A172 (cell line): ENCODE measurements at places on chromosomes 2 and 18.

DNA sequence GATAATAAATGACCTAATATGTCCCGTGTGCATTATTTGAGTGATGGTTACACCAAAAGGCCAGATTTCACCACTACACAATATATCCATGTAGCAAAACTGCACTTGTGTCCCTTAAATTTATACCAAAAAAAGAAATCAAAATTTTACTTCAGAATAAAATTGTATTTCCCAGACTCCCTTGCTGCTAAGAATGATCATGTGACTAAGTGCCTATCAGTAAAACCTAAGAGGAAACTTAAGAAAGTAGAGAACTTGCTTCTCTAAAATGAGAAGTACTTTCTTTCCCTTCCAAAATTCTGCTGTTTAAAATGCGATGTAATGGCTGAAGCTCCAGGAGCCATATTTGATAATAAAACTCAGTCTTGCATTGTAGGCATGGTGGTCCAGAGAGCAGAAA, 24.0 kb downstream of the PROKR1 start:
- DNase-seq: no peak

- peak; percentile 83 for DNase-seq
Measured at GRCh38 chr2:31333527-31334183, 80.9 kb downstream of the XDH start.

- no peak for DNase-seq
Measured at GRCh38 chr2:228673876-228674554, 492.5 kb upstream of the SPHKAP start.

DNA sequence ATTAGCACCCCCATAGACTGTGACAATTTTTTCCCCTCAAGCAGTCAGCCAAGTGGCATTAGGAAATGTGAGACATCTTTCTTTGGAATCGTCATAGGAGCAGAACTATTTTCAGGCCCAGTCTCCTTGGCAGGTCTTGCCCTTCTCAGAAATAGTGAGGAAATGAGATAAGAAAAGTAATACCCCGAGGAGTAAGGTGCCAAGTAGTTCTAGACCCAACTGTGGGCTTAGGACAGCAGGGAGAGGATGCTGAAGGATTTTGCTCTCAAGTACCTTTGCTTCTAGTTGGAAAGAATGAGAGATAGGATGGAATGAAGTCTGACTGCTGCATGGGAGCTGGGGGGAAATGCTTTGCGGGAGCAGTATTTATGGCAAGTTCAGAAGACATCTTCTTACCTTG, 31.8 kb downstream of the PRKCE start:
- no peak for DNase-seq

- peak; percentile 66 for DNase-seq
Measured at GRCh38 chr2:235639428-235639773, 145.6 kb downstream of the AGAP1 start.
